Activated CD4-positive, alpha-beta T cell treated with anti-CD3 and anti-CD28 coated beads, Interleukin-2, Interleukin-6, amounts not matched to agents 100 ng/mL and 50 ng/mL, durations not matched to agents 16 hours and 8 hours (primary cell): ENCODE measurements at places on chromosomes 2 and 18.

GRCh38 chr2:158922601-158923000, 45.8 kb upstream of the TANC1 start:
- no peak for DNase-seq

- DNase-seq = no peak
These were observed 262.7 kb downstream of the MYCN start for GRCh38 chr2:16203069-16203468.

DNA sequence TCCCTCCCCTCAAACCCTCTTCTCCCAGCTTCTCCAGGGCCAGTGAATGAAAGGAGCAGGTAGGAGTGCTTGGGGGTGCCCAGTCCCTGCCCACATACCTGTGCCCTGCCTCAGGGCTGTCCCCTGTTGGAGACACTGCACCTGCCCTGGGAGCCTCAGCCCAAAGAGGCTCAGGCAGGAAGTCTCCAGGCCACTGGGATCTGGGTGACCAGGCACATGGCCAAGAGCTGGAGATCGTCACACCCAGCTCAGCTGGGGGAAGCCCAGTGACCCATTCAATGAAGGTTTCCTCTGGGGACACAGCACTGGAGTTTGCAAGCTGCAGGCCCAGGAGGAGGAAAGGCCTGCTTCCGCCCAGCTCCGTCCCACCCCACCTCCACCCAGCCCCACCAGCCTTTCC, 156.4 kb downstream of the ZFP36L2 start:
- no peak for DNase-seq

GRCh38 chr2:43285987-43286386, 59.6 kb upstream of the ZFP36L2 start:
- DNase-seq = no peak

DNA sequence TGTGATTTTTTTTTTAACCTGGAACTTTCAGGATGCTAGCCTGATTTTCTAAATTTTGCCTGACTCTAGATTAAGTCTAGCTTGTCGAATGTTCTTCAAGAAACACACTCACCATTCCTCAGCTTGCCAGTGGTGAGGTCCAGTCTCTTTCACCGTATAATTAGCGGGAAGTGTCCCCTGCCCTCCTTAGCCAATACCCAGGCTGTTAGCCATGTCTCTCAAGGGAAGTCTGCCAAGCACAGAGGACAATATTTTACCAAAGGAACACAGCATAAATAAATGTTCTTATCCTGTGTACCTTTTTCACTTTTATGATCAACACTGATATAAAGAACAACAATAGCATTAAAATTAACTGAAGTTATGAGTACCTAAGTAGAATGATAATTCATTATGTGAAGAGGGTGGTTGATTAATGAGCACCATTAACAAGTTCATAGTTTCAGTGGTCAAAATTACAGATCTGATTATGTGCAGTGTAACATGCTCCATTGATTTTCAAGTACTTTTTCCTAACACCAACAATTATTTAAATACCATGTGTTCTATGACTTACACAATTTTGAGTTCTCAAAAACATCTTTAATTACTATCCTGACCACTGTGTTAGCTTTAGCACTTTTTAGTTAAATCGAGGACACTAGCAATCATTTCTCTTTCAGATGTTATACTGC, 445.8 kb upstream of the RAB12 start:
- DNase-seq = no peak
